Coronary artery (tissue), 2 donors: ENCODE measurements at places on chromosomes 3 and 15.
A peak's percentile ranks its signal among the peaks of the same experiment; 100 is the strongest.

DNA sequence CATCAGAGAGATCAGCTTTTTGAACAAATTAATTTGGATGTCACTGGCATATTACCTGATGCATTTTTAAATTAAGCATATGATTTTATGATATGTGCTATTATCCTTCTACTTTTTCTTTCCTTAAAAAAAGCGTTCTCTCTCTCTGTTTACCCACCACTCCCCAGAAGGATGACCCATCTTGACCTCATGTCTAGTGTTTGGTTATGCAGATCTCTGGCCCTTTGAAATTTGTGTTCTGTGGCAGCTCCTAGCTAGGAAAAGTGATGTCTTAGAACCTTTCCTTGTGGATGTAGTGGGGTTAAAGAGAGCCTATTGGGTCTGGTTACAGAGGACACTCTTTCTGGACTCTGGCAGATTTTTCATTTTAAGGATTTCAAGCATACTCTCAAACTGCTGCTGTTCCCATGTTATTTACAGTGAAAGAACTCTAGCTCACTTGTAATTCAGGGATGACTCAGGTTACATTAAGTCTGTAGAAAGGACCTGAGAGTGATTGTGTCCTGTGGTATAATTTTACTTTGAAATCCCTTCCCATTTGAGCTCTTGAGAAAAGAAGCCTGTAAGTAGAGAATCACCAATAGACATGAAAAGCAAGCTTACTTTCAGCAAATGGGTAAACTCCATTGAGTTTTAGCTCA lies 23.8 kb downstream of the ARHGEF26 start:
- DNase-seq: no peak

GRCh38 chr3:120450600-120451271 lies at the start of gene FSTL1:
Gene FSTL1 (minus strand): TSS chr3:120450992. CDS start chr3:120450746, 246 bp downstream.
- DNase-seq: peak; percentile 83

- no peak for DNase-seq
Observed at GRCh38 chr3:159872374-159873109, 116.1 kb upstream of the IL12A start.

GRCh38 chr15:54321426-54321825 lies 343.2 kb downstream of the UNC13C start:
- DNase-seq: no peak

DNA sequence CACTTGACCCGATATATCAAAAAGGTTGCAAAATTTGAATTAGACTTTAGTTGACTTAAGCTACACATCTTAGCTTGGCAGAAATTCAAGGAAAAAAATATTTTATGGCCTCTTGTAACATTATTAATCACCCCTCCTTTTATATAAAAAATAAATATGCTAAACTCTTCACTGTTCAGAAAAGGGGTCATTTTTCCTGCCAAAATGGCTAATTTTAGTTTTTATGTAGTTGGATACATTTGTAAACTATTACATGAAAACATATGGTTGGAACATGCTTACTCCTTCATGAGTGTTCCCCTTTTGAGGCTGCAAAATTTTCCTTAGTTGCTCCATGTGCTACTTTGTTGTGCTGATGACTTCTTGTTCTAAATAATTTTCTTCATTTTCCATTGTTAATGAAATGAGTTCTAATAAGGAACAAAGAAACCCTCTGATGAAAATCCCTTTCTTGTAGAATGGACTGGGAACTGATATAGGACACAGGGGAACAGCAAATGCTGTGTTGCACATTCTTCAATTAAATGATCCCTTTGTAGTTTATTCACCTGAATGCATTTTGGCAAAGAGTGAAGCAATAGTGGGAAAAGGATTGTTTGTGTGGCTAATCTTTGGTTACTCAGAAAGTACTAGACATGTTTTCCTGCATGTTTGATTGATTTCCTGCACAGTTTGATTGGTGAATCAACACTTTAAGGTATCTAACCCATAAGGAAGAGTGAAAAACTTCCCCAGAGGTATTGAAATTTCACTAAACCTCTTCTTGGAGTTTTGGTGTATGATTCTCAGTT lies 349.3 kb downstream of the TIGIT start:
- DNase-seq: no peak

DNA sequence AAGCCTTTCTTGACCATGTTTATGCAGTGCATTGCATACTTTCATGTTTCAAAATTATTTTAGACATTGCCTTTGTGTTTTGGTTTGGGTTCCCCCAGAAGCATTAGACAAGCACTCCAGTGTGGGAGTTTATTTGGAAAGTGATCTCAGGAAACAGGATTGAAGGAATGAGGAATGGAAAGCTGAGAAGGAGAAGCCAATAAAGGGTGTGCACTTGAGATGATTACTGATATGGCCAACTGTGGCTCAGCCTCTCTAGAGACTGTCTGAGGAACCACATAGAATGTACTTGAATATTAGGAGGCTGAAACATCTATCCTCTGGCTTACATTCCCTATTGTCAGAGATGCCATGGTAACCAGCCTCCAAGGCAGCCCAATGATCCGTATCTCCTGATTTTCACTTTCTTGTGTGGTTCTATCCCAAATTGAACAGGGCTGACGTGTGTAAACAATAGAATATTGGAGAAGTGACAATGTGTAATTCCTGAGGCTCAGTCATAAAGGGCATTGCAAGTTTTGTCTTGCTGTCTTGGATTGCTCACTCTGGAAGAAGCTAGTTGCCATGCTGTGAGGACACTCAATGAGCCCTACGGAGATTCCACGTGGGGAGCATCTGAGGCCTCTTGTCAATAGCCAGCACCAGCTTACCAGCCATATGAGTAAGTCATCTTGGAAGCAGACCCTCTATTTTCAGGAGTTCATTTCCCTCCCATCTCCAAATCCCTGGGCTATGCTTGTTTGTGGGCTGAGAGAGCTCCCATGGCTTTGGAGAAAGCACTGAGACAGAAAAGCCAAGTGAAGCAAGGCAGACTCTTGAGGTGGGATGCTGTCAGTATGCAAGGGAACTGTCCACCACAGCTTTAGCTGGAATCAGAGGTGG lies 84.7 kb downstream of the SCN11A start:
- no peak for DNase-seq
